Central memory CD8-positive, alpha-beta T cell (primary cell): ENCODE measurements at places on chromosomes 3 and 15.

- no peak for DNase-seq
Measured at GRCh38 chr3:10577486-10577885, 72.1 kb upstream of the ATP2B2 start.

GRCh38 chr15:34679291-34679690 is 75.5 kb downstream of the GJD2 start:
- DNase-seq, result no peak

- DNase-seq, result no peak
Measured at GRCh38 chr15:70169147-70169546, 71.4 kb upstream of the TLE3 start.

GRCh38 chr3:58013099-58013498 is 4.9 kb downstream of the FLNB start:
- no peak for DNase-seq

- DNase-seq, result no peak
Measured at GRCh38 chr3:167733961-167734497, 663 bp downstream of the PDCD10 start.
